ENCODE measurements at places on chromosomes 5 and 9.

GRCh38 chr9:91465420-91465819, 41.8 kb upstream of the NFIL3 start:
- no peak for DNase-seq

GRCh38 chr5:36537724-36538123, 68.7 kb upstream of the SLC1A3 start:
- no peak for DNase-seq

DNA sequence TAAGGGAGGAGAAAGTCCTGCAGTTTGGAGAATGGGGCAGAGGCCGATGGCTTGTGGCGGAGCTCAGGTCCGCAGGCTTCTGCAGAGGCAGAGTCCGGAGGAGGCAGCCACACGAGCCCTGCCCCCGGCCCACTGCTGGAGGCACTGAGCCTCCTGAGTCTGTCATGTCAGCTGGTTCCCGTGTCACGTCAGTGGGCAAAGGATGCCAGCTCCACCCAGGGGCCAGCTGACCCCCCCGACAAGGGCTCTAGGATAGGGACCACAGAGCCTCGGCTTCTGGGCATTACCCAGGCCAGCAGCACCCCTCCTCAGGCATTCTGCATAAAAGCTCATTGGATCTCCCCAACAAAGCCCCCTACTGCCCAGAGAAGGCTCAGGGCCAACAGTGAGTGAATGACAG, 8.5 kb downstream of the SH3PXD2B start:
- no peak for DNase-seq

DNA sequence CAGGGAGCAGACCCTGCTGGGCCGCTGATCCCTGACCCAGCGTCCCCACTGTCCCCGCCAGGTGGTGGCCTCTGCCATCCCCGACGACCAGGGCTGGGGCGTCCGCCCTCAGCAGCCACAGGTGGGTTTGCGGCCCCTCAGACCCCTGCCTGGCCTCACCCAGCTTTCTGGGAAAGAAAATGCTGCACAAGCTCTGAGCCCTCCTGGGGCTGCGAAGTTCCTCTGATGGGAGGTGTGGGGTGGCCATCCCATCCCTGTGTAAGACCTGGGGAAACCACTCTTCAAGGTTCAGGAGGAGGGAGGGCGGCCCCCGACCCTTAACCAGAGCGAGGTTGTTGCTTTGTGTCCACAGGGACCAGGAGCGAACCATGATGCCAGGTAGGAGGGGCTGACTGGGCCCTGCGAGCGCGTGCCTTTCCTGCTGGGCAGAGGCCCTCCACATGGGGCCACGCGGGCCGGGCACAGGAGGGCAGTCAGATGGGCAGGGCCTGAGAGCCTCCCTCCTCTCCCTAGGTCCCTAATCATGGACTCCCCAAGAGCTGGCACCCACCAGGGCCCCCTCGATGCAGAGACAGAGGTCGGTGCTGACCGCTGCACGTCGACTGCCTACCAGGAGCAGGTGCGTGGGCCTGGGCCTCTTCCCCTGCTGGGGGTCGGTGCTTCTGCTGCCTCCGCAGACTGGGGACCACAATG, 7.7 kb downstream of the NOXA1 start:
- no peak for DNase-seq

DNA sequence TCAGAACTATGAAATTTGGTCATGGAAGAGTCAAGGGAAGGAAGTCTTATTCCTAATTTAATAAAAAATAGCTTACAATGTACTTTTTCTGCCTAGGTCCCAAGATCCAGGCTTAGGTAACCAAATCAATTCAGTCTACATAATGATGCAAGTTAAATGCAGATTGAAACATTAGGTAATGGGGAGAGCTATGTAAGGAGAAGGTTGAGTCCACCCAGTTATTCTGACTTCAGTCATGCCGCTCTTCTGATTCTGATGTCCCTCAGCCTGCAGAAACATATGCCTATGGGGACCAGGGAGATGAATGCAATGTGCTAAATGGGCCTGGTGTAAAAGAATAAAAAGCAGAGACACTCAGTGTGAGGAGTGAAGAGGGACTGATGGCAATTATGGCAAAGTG, 63.9 kb downstream of the MAMDC2 start:
- no peak for DNase-seq

DNA sequence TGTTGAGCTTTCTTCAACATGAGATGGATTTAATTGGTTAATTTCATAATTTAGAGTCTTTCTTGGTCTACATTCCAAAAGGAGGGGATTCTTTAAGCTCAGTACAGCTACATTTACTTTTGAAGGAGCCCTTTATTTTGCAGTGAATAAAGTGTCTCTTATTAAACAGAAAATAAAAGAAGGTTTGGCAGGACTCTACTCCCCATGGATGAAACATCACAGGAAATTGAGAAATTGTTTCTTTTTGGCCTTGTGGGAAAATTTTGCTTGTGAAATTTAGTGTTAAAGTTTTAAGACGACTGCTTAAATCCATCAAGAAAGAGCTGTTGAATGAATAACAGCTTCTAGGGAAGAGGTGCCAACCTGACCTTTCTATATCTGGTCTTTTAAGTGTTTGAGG, 187.7 kb downstream of the NTRK2 start:
- no peak for DNase-seq

GRCh38 chr9:105204416-105204815, 40.0 kb upstream of the SLC44A1 start:
- no peak for DNase-seq

- DNase-seq, result no peak
Observed at GRCh38 chr5:168651648-168652047, 72.5 kb upstream of the PANK3 start.

- no peak for DNase-seq
Observed at GRCh38 chr9:130051855-130052254, 1.9 kb upstream of the GPR107 start.

GRCh38 chr9:35627575-35627974, 9.4 kb upstream of the CD72 start:
- DNase-seq, result no peak

Data from AML-193 (cell line).